ENCODE measurements at places on chromosomes 6 and 20.
A peak's percentile ranks its signal among the peaks of the same experiment; 100 is the strongest.

- DNase-seq = no peak
Measured at GRCh38 chr6:15461127-15461944, 201.5 kb downstream of the DTNBP1 start.

GRCh38 chr20:8267009-8267408 lies 134.9 kb downstream of the PLCB1 start:
- DNase-seq = no peak

DNA sequence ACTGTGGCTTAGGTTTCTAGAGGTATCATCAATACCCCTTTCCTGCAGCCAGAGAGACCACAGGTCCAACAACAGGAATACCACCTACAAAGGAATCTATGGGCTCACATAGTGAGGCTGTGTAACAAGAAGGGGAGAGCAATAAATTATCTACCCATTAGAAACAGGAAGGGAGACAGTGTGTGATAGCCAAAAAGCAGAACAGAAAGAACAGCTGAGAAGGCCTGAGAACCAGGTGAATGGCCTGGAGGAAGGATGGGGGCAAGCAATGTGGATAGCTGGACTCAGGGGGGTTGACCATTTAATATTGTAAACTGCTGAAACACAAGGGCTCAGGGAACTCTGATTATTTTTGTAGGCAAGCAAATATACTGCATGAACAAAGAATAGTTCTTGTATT lies 628.2 kb downstream of the COL12A1 start:
- DNase-seq = no peak

DNA sequence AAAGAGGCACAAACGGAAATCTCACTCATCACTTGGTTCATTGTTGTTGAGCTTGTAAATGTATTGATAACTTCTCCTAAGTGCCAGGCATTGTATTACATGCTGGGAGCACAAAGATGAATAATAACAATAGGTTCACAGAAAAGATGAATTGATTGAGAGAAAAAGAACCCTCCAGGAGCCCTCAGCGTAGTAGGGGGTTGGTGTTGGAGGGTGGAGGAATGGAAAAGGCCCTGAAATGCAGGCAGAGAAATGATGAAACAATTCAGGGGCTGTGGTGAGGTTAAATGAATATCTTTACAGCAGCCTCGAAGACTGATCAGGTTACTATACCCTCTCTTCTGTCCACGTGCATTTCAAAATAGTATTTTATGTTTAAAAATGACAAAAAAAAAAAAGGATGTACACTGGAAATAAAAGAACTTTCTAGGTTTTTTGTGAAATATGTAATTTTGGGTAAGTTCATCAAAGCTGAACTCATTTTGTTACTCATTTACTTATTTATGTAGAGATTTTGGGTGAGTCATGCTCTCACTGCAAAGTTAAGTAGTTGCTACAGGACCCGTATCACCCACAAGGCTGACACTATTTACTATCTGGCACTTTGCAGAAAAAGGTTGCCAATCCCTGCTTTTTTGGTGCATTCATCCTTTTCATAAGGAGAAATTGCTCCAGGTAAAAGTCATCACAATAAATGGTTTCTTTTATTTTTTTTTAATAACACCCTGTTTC lies 277.3 kb downstream of the ZNF217 start:
- no peak for DNase-seq

DNA sequence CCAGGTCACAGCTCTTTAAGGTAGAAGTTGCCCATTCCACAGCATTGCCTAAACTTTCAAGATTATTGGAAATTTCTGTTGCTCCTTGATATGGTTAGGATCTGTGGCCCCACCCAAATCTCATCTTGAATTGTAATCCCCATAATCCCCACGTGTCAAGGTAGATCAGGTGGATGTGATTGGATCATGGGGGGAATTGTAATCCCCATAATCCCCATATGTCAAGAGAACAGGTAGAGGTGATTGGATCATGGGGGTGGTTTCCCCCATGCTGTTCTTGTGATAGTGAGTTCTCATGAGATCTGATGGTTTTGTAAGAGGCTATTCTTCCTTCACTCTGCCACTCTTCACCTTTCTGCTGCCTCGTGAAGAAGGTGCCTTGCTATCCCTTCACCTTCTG lies 327.4 kb upstream of the MAP3K7 start:
- DNase-seq = no peak

DNA sequence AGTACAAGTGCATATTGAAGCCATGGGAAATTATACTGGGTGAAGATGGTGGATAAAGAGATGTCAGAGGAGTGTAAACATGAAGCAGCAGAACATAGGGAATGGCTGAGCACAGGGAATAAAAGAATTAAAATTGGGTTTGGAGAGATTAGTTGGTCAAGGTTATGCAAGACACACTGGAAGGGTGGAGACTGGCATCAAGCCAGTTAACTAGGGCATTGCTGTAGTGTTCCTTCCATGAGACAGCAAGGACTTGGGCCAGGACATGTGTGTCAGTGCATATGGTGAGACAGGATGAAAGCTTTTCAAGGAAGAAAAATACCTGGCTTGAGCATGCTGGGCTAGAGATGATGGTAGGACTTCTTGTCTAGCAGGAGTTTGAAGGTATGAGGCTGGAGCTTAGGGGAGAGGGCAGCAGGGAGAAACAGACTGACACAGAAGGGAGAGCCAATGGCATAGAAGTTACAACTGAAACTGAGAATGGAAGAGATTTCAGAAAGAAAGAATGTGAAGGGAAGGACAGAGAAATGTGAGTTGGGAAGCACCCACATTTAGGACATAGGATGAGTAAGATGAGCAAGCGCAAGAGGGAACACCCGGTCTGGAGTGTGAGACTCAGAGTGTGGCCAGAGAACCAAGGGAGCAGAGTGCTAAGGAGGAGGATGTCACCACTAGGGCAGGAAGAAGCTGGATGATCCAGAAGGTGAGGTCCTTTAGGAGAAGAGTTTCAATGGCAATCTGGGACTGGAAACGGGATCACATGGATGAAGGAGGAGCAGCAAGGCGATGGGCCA lies 14.5 kb upstream of the TMEM170B start:
- DNase-seq = peak; percentile 57

DNA sequence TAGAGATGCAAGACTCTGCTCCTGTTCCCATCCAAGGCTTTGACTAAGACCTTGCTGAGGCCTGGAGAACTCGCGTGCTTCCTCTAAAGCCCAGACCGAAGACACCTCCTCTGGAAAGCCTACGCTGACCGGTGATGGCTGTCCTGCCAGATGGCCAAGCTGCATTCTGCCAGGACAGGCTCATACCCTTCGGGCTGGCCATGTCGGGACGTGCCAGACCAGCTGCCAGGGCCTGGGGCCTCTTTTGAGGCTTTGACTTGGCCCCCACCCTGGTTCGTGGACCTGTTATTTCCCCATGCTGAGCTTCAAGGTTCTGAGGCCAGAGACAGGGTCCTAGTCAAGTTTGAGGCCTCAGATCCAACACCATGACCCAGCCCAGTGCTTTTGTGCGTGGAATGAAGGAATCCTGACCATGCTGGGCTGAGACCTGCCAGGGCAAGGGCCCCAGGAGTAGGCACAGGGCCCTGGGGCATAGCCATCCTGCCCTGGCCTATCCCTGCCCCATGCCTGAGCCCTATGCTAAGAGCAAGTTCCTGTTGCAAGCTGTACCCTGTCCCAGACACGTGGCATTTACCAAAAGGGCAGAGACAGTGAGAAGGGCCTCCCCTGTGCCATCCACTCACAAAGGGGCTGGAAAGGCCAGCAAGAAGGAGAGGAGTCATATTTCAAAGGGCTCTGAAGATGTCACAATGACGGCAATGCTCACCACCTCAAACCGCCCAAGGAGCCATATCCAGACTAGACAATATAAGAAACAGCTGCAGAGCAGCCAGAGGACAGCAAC lies 42.8 kb downstream of the MRPL14 start:
- DNase-seq = no peak

DNA sequence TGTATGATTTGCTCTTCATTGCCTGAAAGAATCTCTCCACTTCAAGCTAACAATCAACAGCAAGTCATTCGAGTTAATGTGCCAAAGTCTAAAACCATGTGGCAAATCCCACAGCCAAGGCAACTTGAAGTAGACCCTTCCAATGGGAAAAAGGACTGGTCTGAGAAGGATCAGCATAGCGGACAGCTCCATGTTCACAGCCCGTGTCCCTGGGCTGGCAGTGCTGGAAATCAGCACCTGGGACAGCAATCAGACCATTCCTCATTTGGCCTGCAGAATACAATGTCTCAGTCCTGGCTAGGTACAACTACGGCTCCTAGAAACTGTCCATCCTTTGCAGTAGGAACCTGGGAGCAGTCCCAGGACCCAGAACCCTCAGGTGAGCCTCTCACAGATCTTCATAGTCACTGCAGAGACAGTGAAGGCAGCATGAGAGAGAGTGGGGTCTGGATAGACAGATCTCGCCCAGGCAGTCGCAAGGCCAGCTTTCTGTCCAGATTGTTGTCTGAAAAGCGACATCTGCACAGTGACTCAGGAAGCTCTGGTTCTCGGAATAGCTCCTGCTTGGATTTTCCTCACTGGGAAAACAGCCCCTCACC lies 1.1 kb downstream of the GJA10 start:
- DNase-seq = no peak

GRCh38 chr6:109722564-109723254 lies 31.6 kb downstream of the FIG4 start:
- no peak for DNase-seq

DNA sequence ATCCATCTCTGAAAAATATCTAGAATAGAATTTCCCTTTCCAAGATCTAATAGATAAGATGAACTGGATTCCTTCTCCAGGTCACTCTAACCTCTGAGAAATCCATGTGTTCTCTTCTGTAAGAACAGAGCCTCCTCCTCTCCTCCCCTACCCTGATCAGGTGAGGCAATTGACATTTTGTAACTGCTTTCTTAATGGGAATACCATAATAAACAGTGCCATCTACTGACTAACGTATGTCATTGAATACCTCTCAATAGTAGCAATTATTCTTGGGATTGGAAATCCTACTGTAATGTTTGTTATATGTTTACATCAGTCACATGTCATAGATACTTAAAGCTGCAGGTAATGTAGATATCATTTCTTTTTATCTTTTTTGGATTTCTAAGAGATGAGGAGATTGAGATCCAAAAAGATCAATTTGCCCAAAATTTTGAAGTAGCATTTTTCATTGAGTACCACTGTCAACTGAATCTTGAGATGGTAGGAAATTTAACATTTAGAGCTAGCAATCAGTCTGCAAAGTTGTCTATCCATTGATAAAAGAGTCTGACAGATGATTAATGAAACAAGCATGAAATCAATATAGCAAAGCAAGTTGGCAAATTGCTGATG lies 365.8 kb upstream of the HSF2 start:
- DNase-seq = peak; percentile 39

GRCh38 chr6:166297606-166298005 lies 10.6 kb downstream of the PRR18 start:
- no peak for DNase-seq

DNA sequence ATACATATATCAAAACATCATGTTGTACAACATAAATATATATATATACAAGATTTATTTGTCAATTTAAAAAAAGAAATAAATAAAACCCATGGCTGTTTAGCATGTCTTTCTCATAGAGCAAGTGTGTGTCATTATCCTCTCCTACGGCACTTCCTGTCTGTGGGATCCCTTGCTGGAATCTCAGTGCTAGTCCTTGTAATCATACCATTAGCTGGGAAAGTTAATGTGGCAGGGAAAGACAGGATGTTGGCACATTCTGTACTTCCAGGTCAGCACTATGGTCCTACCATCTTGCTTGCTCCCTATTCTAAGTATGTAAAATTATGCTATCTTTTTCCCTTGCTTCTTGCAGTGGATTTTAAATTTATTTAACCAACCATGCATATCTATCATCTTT lies 9.5 kb upstream of the SLC17A3 start:
- DNase-seq = no peak

GRCh38 chr6:168159506-168159905 lies 80.5 kb upstream of the FRMD1 start:
- DNase-seq = no peak
